Ascending aorta (tissue), 2 donors: ENCODE measurements at places on chromosomes 4 and X. TPM values are rescaled to one million over a fixed set of nuclear protein-coding genes. Genes with fewer than 3 reads are reported as not detected.

The LNX1 gene
- 4.0 TPM for total RNA-seq

DNA sequence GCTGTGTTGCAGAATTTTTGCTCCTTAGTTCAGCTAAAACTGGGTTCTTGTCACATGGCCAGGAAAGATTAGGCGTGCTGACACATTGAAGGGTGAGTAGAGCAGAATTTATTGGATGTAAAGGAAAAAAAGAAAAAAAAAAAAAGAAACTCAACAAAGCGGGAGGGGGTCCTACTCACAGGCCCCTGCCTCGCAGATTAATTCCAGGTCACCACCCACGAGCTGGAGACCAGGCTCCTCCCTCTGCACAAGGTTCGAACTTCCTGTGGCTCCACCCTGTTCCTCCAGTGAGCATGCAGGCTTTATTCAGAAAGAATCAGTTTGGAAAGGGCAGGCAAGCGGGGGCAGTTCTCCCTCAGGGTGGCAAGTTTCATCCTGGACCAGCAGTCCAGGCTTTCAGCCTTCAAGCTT, 17.1 kb downstream of the MGST2 start:
- no peak overlapping the region for H3K4me3 ChIP-seq
- no peaks in the 10 kb centered on the region for H3K27me3 ChIP-seq
- no peak for DNase-seq
- peak overlapping the region; percentile 2 for H3K27ac ChIP-seq
- no peaks in the 10 kb centered on the region for H3K36me3 ChIP-seq
- no peaks in the 10 kb centered on the region for H3K4me1 ChIP-seq

GRCh38 chr4:1356181-1356998, 9.4 kb downstream of the UVSSA start:
- H3K27ac ChIP-seq: no peak overlapping the region
- H3K27me3 ChIP-seq: no peaks in the 10 kb centered on the region
- H3K4me1 ChIP-seq: no peaks in the 10 kb centered on the region
- H3K36me3 ChIP-seq: peaks cover 40% of the 10 kb centered on the region
- no peak for DNase-seq

DNA sequence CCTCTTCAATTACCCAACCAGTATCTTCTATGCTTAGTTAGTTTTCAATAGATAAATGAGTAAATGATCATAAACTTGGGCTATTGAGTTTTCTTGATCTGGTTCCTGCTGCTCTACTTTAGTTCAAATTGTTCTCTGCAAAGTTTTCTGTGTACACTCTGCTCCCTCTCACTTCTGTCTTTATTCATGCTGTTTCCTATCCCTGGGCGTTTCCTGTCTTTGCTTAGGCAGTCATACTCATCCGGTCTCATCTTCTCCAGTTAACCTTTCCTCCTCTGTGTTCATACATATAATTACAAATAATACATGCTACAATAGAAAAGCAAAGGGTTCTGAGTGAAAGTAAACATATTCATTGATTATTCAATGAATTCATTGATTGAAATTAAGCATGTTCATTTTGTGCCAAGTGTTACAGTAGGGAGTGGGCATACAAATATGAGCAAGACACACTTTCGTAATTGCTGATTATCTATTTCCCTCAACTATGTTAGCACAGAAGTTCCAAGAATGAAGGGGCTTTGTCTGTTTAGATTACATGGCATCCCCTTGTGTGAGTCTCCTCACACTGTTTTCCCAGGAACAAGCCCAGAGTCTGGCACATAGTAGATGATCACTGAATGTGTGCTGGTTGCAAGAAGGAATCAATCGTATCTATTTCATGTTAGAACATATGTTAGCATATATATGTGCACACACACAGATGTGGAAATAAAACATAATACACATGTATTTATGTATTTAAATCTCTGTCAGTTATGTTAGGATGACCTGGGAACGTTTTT, 1.1 kb downstream of the RAB39B start:
- no peak overlapping the region for H3K4me3 ChIP-seq
- H3K27ac ChIP-seq: no peak overlapping the region
- DNase-seq: no peak
- H3K4me1 ChIP-seq: no peaks in the 10 kb centered on the region
- H3K27me3 ChIP-seq: no peaks in the 10 kb centered on the region

- DNase-seq: no peak
- H3K4me3 ChIP-seq: no peak overlapping the region
- H3K4me1 ChIP-seq: no peaks in the 10 kb centered on the region
- H3K27me3 ChIP-seq: no peaks in the 10 kb centered on the region
Observed at GRCh38 chrX:103467887-103468286, 51.4 kb downstream of the RAB40A start.
